Activated naive CD8-positive, alpha-beta T cell treated with anti-CD3 and anti-CD28 coated beads for 36 hours (primary cell): ENCODE measurements at places on chromosomes 4 and X. TPM values are rescaled to one million over a fixed set of nuclear protein-coding genes. Genes with fewer than 3 reads are reported as not detected.

Gene AKAP14
- total RNA-seq, result not detected

DNA sequence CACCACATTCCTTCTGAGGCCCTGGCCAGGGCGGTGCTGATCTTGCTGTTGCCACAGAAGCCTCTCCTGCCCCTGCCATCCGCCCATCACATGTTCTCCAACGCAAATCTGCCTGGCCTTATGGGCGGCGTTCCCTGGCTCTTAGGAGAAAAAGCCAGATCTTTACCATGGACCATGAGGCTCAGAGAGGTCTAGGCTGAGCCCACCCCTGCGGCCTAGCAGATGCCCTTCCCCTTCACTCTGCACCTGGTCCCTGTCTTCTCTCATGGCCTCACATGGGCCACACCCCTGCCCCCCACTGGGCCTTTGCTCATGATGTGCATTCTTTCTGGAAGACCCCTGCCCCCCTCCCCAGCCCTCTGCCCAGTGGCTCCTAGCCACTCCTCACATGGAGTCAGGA, 78.5 kb downstream of the CRMP1 start:
- no peak overlapping the region for H3K4me3 ChIP-seq
- no peaks in the 10 kb centered on the region for H3K27me3 ChIP-seq
- H3K36me3 ChIP-seq, result no peaks in the 10 kb centered on the region
- no peaks in the 10 kb centered on the region for H3K4me1 ChIP-seq

- H3K4me3 ChIP-seq, result no peak overlapping the region
- peaks cover 8% of the 10 kb centered on the region for H3K27me3 ChIP-seq
- no peak overlapping the region for H3K27ac ChIP-seq
These were observed 126.0 kb downstream of the EMCN start for GRCh38 chr4:100391863-100392262.

Gene ATOH1
- not detected for total RNA-seq

Gene BANK1
- 1.3 TPM for total RNA-seq

Gene NUDT6
- total RNA-seq, result 5.8 TPM

DNA sequence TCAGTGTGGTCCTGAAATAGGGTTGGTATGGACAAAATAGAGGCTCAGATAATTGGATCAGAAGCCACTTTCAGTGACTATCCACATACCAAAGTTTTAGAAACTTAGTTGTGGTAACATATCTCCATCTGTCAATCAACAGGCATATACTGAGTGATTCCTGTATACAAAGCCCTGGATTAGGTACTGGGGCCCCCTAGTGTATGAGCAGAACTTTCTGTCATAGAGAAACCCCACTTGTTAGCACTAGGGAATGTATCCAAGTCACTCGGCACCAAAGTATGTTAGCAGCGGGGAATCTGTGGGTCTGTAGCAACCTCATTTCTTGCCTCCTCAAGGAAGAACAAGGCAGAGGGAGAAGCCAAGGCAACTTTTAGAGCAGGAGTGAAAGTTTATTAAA, 50.7 kb downstream of the MAP7D3 start:
- no peaks in the 10 kb centered on the region for H3K36me3 ChIP-seq
- no peak overlapping the region for H3K4me3 ChIP-seq
- no peak for DNase-seq
- H3K27me3 ChIP-seq, result no peaks in the 10 kb centered on the region
- H3K27ac ChIP-seq, result no peak overlapping the region
- H3K4me1 ChIP-seq, result peaks cover 17% of the 10 kb centered on the region

Gene SLC26A1
- total RNA-seq, result 0.21 TPM

- H3K4me1 ChIP-seq, result peaks cover 1% of the 10 kb centered on the region
- H3K4me3 ChIP-seq, result no peak overlapping the region
- no peak for DNase-seq
- H3K36me3 ChIP-seq, result no peaks in the 10 kb centered on the region
These were observed 57.2 kb downstream of the DIPK2B start for GRCh38 chrX:45143455-45143854.

DNA sequence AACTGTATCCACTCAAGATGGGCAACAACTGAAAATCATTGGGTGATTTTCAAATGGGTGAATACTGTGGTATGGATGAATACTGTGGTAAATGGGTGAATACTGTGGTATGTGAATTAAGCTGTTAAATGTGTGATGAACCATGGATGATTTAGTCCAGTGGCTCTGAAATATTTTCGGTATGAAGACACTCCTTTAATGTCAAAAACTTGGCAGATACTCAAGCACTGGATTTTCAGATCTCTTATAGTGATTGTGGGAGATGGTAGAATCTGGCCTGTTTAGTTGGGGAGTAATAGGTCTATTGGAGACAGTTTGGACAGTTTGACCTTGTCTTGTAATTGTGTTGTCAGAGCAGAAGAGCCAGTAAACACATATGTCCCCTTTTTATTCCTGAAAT, 45.7 kb downstream of the SSX7 start:
- no peak overlapping the region for H3K4me3 ChIP-seq
- H3K4me1 ChIP-seq, result no peaks in the 10 kb centered on the region
- H3K27ac ChIP-seq, result no peak overlapping the region
- no peaks in the 10 kb centered on the region for H3K27me3 ChIP-seq
- H3K36me3 ChIP-seq, result no peaks in the 10 kb centered on the region
- DNase-seq, result no peak

Gene DCAF12L2
- total RNA-seq, result not detected

Gene ALPK1
- 14.0 TPM for total RNA-seq

- H3K4me3 ChIP-seq, result no peak overlapping the region
- no peaks in the 10 kb centered on the region for H3K36me3 ChIP-seq
These were observed 169.9 kb downstream of the AASDH start for GRCh38 chr4:56217343-56217890.

DNA sequence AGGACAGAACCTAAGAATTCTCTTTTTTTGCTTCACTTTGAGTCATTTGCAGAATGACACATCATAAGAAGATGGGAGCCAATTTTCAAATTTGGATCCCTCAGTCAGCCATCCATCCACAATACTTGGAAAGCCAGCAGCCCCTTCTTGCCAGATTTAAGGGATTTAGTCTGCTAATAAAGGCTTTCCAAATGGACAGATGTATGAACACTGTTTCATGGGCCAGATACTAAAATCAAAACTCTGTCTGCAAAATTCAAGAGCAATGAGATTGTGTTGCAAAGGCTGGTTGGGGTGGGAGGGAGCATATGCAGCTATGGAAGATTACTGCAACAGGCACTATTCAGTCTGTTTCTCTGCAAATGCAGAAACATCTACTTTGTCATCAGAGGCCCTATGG, 37.7 kb upstream of the KCNIP4 start:
- H3K4me1 ChIP-seq, result no peaks in the 10 kb centered on the region
- no peak for DNase-seq
- H3K4me3 ChIP-seq, result no peak overlapping the region

Gene PGAM4
- 0.92 TPM for total RNA-seq

GRCh38 chr4:181479141-181479540, 764.1 kb upstream of the TENM3 start:
- no peak overlapping the region for H3K4me3 ChIP-seq
- no peaks in the 10 kb centered on the region for H3K4me1 ChIP-seq
- no peak overlapping the region for H3K27ac ChIP-seq
- no peaks in the 10 kb centered on the region for H3K27me3 ChIP-seq

Gene SLITRK2
- total RNA-seq, result not detected

DNA sequence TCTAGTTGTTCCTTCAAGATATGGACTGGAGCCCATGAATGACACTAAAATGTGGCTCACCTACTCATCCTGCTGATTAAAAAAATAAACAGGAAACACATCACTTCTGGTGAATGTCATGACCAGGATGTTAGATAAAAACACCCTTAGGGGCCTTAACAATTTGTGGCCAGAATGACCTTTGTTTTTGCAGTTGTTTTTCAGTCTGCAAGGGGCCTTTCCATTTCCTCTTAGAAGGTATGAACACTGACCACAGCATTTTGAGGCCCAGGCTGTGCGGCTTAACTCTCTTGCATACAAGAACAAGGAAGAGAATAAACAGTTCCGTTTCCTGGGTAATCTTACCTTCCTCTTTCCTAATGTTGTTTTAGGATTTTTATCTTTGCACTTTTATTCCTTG, 113.2 kb downstream of the IL1RAPL2 start:
- no peak overlapping the region for H3K27ac ChIP-seq
- no peaks in the 10 kb centered on the region for H3K27me3 ChIP-seq
- DNase-seq, result no peak
- no peak overlapping the region for H3K4me3 ChIP-seq
- no peaks in the 10 kb centered on the region for H3K36me3 ChIP-seq

Gene GAGE12J
- not detected for total RNA-seq

- no peaks in the 10 kb centered on the region for H3K4me1 ChIP-seq
- no peaks in the 10 kb centered on the region for H3K36me3 ChIP-seq
- H3K27ac ChIP-seq, result no peak overlapping the region
- H3K27me3 ChIP-seq, result no peaks in the 10 kb centered on the region
- H3K4me3 ChIP-seq, result no peak overlapping the region
These were observed 99.4 kb downstream of the WFS1 start for GRCh38 chr4:6369035-6369434.

DNA sequence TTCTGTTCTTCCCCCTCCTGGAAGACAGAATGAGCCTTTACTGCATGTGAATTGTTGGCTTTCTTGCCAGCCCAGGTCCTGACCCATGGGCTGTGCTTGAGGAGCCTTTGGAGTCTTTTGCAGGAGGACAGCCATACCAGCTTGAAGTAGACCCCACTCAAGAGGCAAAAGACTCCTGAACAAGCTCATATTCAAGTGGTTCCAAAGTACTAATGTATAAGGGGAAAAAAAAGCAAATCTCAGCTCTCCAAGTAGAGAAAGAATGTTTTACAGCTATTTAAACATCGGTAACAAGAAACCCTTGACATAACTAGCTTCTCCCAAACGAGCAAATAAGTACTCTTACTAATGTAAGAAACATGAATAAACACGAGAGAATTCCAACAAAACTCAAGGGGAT, 174.9 kb upstream of the MXRA5 start:
- H3K27ac ChIP-seq, result no peak overlapping the region
- DNase-seq, result no peak
- H3K27me3 ChIP-seq, result peaks cover 8% of the 10 kb centered on the region
- H3K4me1 ChIP-seq, result no peaks in the 10 kb centered on the region
- no peaks in the 10 kb centered on the region for H3K36me3 ChIP-seq
- no peak overlapping the region for H3K4me3 ChIP-seq

GRCh38 chr4:25310066-25310802, 2.3 kb upstream of the ZCCHC4 start:
- H3K4me3 ChIP-seq, result no peak overlapping the region
- H3K27me3 ChIP-seq, result no peaks in the 10 kb centered on the region
- no peak overlapping the region for H3K27ac ChIP-seq
- no peak for DNase-seq
- peaks cover 3% of the 10 kb centered on the region for H3K36me3 ChIP-seq
- peaks cover 20% of the 10 kb centered on the region for H3K4me1 ChIP-seq

Gene DCLK2
- total RNA-seq, result not detected

DNA sequence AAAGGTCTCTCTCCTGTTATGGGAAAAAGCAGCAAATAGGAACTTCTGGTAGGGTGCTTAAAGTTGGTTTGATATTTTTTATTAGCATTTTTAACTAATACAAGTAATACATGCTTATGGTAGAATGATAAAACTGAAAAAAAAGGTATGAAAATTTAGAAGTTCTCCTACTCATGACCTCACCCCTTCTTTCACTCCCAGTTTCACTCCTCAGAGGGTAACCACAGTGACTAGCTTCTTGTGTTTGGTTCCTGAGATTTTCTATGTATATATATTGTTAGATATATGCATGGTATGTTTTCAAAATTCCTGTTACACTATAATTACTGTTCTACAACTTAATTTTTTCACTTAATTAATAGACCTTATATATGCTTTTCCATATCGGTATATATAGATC, 66.5 kb downstream of the AR start:
- no peaks in the 10 kb centered on the region for H3K36me3 ChIP-seq
- H3K27me3 ChIP-seq, result no peaks in the 10 kb centered on the region
- H3K4me1 ChIP-seq, result no peaks in the 10 kb centered on the region
- no peak for DNase-seq
- H3K4me3 ChIP-seq, result no peak overlapping the region

GRCh38 chr4:129254126-129254525, 158.2 kb downstream of the C4orf33 start:
- DNase-seq, result no peak
- peaks cover 15% of the 10 kb centered on the region for H3K27me3 ChIP-seq
- no peak overlapping the region for H3K27ac ChIP-seq
- no peaks in the 10 kb centered on the region for H3K36me3 ChIP-seq
- H3K4me3 ChIP-seq, result no peak overlapping the region

GRCh38 chrX:12790885-12791256, 341 bp upstream of the PRPS2 start:
- no peak for DNase-seq
- H3K36me3 ChIP-seq, result peaks cover 34% of the 10 kb centered on the region
- H3K27ac ChIP-seq, result peak overlapping the region; percentile 80
- H3K4me1 ChIP-seq, result peaks cover 24% of the 10 kb centered on the region

DNA sequence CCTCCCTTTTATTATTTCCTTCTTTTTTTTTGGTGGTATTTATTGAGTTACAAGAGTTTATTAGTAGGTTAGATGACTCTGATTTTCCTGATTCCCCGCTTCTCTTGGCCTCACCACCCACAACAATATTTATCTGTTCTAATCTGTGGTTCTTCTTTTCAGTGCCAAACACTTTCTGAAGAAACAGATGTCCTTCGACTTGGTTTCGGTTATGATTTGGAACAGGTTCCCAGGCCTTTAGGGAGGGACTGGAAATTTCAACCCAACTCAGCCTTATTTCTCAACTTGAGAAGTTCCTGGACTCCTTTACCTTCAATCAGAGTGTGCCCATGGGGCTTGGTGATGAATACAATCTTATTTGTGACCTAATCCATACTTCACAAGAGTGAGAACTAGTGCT, 108.1 kb downstream of the UCHL1 start:
- no peaks in the 10 kb centered on the region for H3K36me3 ChIP-seq
- DNase-seq, result no peak
- H3K4me1 ChIP-seq, result no peaks in the 10 kb centered on the region
- peaks cover 52% of the 10 kb centered on the region for H3K27me3 ChIP-seq
- no peak overlapping the region for H3K27ac ChIP-seq
- no peak overlapping the region for H3K4me3 ChIP-seq

GRCh38 chr4:11261066-11261850, 167.4 kb downstream of the HS3ST1 start:
- H3K27ac ChIP-seq, result no peak overlapping the region
- DNase-seq, result no peak
- no peaks in the 10 kb centered on the region for H3K4me1 ChIP-seq
- peaks cover 13% of the 10 kb centered on the region for H3K27me3 ChIP-seq
- H3K36me3 ChIP-seq, result no peaks in the 10 kb centered on the region
